ENCODE measurements at places on chromosomes 12 and 14.

- DNase-seq: no peak
Measured at GRCh38 chr12:46410495-46410894, 37.9 kb upstream of the SLC38A2 start.

GRCh38 chr12:108201808-108202207 is 72.7 kb downstream of the WSCD2 start:
- DNase-seq: no peak

DNA sequence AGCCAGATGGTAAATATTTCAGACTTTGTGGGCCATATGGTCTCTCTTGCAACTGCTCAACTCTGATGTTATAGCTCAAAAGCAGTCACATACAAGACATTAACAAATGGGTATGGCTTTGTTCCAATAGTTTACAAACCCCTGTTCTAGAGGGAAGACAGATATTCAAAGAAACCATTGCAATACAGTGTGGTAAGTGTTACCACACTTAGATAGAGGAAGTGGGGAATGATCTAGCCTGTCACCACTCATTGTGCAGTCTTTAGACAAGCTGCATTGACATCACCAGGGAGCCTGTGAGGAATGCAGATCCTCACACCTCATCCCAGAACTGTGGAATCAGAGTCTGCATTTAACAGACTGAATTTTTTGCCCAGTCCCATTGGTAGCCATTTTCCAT is 80.0 kb upstream of the RGS6 start:
- no peak for DNase-seq

DNA sequence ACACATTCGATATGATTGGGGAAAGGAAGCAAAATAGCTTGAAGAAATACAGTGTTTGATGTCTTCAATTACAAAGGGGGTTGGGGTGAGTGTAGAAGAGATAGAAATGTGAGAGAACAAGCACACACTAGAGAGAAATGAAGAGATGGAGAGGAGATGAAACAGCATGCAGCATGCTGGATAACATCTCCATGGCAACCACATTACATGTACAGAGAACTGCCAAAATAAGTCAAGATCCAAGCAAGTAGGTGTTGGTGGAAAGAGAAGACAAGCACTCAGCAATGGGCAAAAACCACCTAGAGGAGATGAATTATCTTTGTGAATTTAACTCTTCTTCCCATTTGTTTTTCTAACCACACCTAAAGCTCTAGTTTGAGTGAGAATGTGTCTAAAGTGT is 289.8 kb downstream of the GRIN2B start:
- DNase-seq: no peak

DNA sequence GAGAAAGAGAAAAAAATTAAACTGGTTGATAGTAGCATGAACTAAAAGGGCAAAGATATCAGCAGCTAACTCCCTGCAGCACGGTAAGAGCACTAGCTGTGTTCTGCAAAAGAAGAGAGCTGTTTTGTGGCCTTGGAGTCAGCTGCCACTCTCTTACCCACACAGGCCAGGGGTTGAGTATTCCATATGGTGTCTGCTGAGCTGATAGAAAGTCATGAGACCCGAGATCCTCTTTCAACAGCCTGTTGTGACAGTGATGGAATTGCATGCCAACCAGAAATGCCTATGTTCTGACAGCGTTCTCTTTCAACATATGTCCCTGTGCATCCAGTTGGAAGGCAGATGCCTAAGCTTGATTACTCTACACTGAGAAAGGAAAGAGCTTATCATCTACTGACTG is 39.9 kb downstream of the TMTC1 start:
- DNase-seq: peak; percentile 6

- no peak for DNase-seq
Measured at GRCh38 chr12:122102331-122102730, 23.8 kb downstream of the MLXIP start.

- peak; percentile 64 for DNase-seq
Measured at GRCh38 chr12:14769969-14770495, 33.2 kb downstream of the WBP11 start.

GRCh38 chr12:23556661-23557060 is 392.8 kb downstream of the SOX5 start:
- no peak for DNase-seq

- no peak for DNase-seq
Measured at GRCh38 chr12:128698301-128698972, 125.3 kb downstream of the SLC15A4 start.

DNA sequence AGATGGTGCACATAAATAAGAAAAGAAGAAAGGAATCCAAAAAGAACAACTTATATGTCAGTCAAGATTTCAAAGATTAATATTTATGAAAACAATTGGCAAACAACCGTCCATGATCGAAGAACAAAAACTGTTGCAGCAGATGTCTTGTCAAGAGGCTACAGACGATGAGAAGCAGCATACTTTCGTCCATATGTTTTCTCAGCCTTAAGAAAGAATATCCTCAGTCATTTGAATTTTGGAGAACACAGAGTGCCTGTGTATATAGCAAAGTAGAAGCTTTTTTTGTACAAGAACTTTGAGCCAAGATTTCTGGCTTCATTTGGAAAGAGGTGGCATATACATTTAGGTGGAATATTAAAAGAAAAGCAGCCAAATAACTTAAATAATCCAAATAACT is 297.2 kb downstream of the ITPR2 start:
- DNase-seq: no peak

DNA sequence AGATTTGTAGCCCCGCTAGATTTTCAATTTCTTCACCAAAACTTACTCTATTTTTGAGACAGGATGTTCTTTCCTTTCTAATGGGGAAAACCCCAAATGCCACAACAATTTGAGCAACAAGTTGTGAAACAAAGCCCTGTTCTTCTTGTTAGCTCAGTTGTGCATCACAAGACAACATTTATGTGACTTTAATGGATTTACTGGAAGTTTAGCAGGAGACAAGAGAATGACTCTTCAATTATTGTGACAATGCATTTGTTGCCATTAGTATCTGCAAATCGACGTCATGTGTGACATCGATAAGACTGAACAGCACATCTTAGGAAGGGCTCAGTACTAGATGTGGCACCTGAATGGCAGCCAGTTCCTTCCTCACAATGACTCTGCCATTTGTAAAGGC is 1028.9 kb upstream of the TMEM132C start:
- DNase-seq: peak; percentile 35

GRCh38 chr12:47868041-47868440 is 36.8 kb downstream of the VDR start:
- peak; percentile 41 for DNase-seq

GRCh38 chr12:10052193-10052913 is 21.9 kb downstream of the CLEC9A start:
- DNase-seq: no peak

- DNase-seq: peak; percentile 88
Measured at GRCh38 chr14:104735830-104736642, 12.0 kb downstream of the ADSS1 start.

DNA sequence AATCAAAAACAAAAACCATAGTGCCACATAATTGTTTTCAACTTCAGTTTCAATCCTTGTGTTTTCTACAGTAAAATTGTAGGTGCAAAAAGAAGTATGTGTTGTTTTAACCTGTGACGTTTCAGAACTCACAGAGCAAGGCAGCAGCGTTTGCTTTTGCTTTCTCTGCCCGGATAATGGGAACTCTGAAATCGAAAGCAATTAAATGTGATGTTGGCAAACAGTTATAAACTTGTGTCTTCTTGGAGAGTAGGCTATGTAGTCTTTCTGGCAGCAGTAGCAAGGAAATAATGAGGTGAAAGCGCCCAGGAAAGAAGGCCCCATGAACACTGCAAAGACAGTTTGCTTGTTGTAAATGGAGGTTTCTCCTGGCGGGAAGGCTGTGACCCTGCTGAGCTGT is 39.1 kb downstream of the FNTB start:
- no peak for DNase-seq

DNA sequence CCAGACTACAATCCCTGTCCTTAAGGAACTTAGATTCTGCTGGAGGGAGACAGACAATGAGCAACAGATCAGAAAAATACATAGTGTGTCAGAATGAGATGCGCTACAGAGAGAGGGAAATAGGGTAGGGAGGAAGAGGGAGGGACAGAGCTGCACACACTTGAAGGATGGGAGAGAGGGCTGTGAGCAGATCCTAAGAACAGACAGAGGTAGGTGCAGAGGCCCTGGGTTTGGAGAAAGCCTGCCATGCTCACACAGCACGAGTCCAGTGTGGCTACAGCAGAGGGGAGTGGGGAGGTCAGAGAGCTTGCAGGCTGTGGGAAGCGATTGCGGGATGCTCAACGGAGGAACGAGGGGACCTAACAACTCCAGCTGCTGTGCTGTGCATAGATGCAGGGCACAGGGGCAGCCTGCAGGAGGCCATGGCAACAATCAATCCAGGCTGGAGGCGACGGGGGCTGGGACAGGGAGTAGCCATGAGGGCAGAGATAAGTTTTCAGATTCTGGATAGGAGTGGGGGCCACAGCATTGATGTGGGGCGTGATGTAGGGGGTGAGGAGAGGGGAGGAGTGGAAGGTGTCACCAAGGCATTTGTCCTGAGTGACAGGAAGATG is 20.7 kb downstream of the FAIM2 start:
- DNase-seq: no peak

GRCh38 chr12:92058664-92059063 is 87.0 kb downstream of the BTG1 start:
- DNase-seq: no peak

DNA sequence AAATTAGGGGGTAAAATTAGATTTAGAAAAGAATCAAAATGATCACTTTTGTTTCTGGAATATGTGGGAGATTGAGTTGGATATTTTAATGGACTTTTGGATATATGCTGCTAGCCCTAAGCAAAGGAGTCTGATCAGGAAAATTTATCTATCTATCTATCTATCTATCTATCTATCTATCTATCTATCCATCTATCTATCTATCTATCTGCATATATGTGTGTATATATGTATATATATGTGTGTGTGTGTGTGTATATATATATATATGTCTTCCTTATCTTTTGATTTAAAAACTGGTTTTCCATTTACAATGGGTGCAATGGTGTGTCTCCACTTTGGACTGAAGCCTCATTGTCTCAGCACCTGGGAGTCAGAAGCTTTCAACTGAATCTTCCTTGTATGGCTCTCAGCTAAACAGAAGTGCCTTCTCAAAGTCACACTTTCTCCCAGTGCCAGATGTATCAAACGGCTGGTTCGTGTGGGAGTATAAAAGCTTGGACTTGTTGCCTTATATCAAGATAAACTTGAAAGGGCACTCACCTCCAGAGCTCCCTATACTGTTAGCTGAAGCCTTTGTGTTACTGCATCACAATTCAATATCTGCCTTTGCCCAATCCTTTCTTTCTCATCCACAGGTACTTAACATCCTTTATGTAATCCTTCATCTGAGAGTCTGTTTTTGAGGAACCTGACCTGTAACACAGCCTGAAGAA is 31.6 kb upstream of the CD69 start:
- DNase-seq: no peak

- DNase-seq: no peak
Measured at GRCh38 chr14:30935445-30935844, 61.1 kb downstream of the COCH start.

DNA sequence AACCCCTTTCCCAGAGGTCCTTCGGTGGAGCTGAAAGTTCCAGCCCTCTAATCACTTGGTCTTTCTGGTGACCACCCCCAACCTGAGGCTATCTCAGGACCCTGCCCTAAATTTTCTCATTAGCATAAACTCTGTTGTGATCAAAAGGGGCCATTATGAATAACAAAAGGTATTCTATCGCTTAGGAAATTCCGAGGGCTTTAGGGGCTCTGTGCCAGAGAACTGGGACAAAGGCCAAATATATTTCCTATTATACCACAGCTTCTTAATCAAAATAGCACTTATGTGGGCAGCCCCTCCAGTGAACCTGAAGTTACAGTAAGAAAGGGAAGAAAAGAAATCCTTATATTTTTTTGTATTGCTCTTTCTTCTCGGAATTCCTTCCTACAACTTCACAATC is 125.3 kb upstream of the NPAS3 start:
- DNase-seq: no peak

DNA sequence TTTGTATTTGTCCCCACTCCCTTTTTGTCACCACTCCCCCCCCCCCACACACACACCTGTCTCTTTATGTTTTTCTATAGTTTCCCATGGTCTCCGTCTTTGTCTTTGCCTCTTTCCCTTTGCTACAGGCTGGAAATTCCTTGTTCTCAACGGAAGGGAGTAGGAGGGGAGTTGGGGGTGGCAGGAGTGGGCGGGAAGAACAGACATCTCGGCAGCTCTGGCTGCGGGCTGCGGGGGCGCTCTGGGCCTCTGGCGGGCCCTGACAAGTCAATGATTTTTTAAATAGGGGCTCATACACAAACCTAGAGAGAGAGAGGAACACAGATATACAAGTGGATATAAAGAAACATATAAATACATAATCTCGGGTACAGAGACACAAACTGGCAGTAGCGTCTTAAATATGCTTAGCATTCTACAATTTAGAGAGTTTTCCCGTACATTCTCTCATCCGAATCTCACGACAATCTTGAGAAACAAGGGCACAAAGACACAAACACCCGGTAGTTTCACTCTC is 2.4 kb upstream of the NAB2 start:
- DNase-seq: peak; percentile 67

DNA sequence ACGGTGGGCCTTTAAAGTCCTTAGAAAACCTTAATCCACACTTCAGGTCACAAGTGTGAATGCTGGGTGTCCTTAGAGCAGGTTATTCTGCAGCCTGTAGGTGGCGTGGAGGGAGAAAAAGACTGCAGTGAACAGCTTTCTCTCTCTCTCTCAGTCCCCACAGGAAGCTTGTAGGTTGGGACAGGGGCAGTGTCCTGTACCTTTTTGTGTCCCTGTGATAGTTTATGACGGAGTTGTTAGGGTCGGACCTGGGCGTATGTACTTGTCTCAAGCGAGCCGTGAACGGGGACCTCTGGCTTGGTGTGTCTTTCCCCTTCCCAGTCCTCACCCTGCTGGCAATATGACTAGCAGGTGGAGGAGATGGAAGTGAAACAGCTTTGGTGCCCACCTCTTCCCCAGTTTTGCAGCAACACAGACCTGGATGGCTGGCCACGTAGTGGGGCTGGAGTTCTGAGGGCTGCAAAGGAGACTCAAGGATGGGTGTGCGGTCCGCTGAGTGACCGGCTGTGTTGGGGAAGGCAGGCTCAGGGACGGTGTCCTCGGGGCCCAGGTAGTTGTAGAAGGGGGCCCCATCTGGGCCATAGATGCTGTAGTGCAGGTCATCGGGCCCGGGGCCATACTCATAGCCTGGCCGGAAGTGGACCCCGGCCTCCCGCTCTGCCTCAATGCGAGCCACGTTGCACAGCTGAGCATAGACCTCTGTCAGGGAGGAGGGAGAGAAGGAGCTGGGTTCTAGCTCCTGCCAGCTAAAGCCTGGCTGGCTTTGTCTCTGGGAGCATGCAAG is 8.9 kb downstream of the ISCA2 start:
- DNase-seq: peak; percentile 35

- peak; percentile 53 for DNase-seq
Measured at GRCh38 chr12:66065641-66066136, 64.9 kb downstream of the LLPH start.

- no peak for DNase-seq
Measured at GRCh38 chr12:89632778-89633177, 75.9 kb downstream of the ATP2B1 start.

DNA sequence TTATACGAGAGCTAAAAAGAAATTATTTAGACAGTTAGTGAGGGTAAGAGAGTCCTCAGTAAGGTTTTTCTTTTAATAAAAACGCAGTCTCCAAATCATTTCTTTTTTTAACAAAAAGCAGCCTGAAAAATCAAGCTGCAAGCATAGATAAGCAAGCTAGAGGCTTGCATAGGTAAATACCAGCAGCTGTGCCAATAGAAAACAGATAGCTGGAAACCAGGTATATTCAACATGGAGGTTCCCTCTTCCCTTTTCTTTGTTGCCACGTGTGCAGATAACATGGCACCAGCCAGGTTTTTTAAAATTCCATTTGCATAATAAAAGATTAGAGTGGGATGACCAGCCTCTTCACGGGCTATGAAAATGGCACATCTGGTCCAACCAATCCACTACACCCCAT is 6.1 kb upstream of the PRKAB1 start:
- DNase-seq: no peak

GRCh38 chr14:61226015-61226654 is 55.0 kb downstream of the TMEM30B start:
- DNase-seq: peak; percentile 80

Data from AG10803 (cell line).